ENCODE measurements at places on chromosomes 11 and 22.

GRCh38 chr22:19848298-19849224 lies 6.1 kb downstream of the GNB1L start:
- no peak for DNase-seq

DNA sequence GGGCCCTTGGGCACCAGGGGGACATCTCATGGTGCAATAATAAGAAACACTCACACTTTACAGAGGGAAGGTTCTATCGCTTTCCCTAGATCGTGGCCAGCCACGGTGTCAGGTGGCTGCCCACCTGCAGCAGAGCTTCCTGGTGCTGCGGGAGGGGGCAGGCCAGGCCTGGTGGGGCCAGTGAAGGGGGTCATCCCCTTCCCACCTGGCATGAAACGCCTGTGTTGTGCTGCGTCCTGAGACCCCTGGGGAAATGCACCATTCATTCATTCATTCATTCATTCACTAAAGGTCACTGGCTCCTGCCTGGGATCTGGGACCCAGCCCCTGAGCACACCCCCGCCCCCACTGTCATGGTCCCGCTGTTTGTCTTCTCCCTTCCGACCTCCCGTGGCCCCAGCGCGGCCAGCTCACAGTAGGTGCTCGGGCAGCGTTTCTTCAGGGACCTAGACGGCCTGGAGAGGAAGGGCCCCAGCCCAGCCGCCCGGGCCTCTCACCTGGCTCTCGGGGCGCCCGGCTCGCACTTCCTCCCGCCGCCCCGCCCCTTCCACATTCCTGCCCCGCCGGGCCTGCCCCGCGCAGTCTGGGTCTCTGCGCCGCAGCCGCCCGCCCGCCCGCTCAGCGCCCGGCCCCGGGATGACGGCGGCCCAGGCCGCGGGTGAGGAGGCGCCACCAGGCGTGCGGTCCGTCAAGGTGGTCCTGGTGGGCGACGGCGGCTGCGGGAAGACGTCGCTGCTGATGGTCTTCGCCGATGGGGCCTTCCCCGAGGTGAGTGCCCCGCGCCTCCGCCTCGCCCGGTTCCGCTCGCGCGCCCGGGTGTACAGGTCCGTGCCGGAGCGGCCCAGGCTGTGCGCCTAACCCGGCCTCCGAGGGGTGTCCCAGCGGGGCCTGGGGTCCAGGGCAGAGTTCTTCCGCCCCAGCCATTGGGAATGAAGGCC lies at the start of gene RHOD:
TSS of gene RHOD (plus strand) at position 581 of the 938 bp plus-strand sequence. CDS start at position 637, 56 bp downstream.
- peak; percentile 75 for DNase-seq

DNA sequence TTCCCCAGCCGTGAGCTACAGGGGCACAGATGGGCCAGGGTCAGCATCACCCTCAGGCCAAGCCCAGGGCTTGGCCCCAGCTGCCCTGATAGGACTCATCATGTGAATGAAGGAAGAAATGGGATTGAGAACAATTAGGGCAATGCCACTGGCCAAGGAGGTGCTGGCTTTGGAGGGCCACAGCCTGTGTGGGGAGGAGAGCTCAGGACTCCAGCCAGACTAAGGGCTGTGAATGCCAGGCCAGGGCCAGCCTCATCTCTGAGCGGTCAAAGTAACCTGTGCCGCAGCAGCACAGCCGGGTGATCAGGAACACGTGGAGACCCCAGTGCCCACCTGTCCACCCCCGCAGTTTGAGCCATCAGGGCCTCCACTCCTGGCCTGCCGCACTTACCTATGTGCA lies 10.1 kb downstream of the CHID1 start:
- DNase-seq, result no peak

- no peak for DNase-seq
Measured at GRCh38 chr11:134100171-134100570, 31.3 kb downstream of the JAM3 start.
